ENCODE measurements at places on chromosomes 13 and 19.

- DNase-seq: no peak
These were observed 19.1 kb downstream of the CBY2 start for GRCh38 chr13:45721203-45721731.

GRCh38 chr19:18896421-18896841, 473 bp upstream of the CERS1 start:
- DNase-seq: peak; percentile 55

- DNase-seq: no peak
These were observed 98.6 kb downstream of the GADD45B start for GRCh38 chr19:2574478-2574931.

DNA sequence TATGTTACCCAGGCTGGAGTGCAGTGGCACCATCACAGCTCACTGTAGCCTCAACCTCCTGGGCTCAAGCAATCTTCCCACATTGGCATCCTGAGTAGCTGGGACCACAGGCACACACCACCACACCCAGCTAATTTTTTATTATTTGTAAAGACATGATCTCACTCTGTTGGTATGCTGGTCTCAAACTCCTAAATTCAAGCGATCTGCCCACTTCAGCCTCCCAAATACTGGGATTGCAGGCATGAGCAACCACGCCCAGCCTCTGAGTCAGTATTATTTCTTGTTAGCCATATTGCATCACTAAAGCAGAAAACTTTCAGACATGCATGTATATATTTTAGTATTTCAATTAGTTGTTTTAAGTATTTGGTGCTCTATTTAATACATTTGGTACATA, 376.4 kb downstream of the GPC6 start:
- peak; percentile 4 for DNase-seq

- no peak for DNase-seq
These were observed 75.9 kb upstream of the SLC10A2 start for GRCh38 chr13:103142151-103142550.

DNA sequence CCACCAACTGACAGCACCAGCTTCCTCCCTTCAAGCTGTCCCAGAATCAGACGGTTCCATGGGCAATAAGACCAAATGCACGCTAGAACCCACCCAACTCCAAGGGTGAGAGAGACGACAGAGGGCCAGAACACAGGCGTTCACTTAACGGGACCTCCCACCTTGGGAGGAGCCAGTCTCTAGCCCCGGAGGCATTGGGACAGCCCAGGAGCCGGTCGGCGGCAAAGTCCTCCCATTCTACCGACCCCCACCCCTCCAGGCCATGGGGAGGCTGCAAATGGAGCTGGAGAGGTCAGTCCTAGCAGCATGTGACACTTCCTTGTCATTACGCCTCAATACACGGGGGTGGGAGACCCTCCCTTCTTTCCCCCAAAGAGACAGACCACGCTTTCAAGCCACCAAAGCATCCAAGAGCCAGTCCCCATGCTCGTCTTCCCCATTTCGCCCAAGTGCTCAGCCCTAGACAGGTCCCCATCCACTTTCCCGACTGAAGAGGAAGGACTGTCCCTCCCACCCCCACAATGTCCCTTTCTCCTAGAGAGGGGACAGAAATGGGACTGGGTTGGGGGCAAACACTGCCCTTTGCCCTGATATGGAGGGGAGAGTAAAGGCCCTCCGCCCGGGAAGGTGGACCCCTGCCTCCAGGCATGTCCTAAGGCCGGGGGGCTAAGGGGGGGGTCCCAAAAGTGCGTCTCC, 964 bp downstream of the KHSRP start:
- DNase-seq: peak; percentile 85

- DNase-seq: no peak
These were observed 844 bp upstream of the ASPDH start for GRCh38 chr19:50514346-50515167.

GRCh38 chr13:44052780-44053184, 173.1 kb downstream of the LACC1 start:
- DNase-seq: peak; percentile 16

GRCh38 chr19:2476451-2477140, 669 bp downstream of the GADD45B start:
- peak; percentile 66 for DNase-seq

DNA sequence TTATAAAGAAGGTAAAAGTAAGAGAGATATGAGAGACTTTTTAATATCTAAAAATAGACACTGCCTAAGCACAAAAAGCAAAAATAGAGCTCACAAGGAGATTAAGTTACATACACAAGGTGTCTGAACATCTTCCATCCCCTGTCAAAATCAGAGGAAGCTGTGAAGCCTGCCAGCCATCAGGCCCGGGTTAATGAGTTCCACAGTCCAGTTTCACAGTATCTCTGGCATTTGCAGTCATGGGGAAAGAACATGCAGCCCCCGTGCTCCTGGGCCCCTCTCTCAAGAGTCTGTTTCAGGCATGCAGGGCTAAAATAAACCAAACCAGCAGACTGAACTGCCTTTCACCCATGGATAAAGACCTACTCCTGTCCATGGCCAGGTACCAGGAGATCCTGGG, 79.2 kb downstream of the TBC1D4 start:
- no peak for DNase-seq

DNA sequence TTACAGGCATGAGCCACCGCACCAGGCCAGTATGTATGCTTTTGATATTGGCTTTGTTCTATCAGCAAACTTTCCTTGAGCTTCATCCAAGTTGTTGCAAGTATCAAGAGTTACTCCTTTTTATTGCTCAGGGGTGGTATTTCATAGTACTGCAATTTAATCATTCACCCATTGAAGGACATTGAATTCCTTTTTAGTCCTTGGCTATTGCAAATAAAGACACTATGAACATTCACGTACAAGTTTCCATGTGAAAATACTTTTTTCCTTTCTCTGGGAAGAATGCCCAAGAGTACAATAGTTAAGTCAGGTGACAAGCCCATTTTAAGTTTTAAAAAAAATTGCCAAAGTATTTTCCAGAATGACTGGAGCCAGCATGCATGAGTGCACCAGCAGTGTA, 20.4 kb downstream of the CEACAM3 start:
- DNase-seq: no peak

DNA sequence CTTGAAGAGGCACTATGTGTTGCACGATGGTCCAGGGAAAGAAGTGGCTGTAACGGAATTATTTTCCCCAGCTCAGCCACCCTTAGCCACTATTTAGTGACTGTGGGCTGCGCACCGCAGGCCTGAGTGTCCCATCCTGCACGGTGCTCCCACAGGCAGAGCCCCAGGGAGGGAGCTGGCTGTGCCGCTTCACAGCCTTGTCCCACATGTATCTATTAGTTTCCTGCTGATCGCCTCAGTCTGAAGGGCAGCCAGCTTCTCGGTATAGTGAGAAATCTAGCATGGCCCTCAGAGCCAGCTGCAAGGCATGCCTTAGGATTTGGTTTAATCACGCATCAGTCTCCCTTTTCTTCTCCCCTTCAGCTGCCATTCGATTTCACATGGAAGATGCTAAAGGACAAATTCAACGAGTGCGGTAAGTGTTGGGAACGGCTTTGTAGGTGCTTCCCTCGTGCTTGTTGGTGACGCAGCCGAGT, 15.7 kb downstream of the PRAM1 start:
- DNase-seq: no peak

DNA sequence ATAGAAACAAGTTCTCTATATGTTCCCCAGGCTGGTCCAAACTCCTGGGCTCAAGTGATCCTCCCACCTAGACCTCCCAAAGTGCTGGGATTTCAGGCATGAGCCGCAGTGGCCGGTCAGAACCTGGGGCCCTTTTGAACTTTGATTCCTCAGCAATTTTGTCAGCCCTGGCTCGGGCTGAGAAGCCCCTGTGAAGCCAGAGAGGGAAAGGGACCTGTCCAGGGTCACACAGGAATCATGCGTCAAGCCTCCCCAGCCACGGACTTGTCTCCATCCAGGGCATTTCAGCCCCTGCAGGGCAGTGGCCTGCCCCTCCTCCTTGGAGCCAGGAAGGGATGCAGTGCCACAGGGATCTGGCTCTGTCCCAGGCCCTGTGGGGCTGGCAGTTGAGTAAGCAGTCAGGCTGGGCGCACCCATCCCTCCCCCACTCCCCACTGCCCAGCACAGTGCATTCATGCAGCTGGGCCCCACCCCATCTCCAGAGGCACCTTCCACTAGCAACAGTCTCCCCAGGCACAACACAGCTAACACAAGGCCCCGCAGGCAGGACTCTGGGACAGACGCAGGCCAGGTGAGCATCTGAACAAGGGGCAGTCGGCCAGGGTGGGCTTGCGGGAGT, at the start of gene CAPS:
CAPS (plus strand) TSS at position 516 of the 619 bp plus-strand sequence. CDS start 153 bp downstream, outside the sequence.
- peak; percentile 42 for DNase-seq

DNA sequence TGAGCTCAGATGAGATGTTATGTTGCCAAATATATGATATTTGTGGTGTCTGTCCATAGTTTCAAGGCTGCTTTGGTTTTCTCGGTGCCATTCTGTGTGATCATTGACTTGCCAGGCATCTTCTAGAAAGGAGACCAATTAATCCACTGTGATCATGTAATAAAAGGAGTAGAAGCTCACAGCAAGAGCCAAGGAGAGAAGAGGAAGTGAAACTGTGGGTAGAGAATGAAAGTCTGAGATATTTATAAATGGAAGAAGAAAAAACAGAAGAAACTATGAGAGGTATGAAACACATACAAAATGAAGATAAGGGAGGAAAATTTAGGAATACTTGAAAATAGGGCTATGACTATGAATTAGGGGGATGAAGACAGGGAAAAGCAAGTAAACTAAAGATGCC, 11.1 kb upstream of the ZNF613 start:
- no peak for DNase-seq

DNA sequence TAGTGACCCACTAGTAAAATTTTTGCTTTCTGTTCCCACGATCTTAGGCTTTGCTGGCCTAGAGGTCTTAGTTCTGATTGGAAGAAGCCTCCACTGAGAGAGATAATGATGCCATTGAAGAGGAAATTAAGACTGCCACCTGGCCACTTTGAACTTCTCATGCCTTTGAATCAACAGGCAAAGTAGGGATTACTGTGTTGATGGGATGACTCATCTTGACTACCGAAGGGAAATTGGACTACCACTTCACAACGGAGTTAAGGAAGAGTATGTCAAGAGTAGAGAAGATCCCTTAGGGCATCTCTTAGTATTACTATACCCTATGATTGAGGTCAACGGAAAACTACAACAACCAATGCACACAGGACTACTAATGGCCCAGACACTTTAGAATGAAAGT, 12.7 kb upstream of the FREM2 start:
- no peak for DNase-seq

- DNase-seq: peak; percentile 98
These were observed 19.7 kb downstream of the RFX1 start for GRCh38 chr19:13986348-13986904.

- DNase-seq: no peak
These were observed 2.7 kb upstream of the MPV17L2 start for GRCh38 chr19:18190278-18190677.

- DNase-seq: no peak
These were observed 11.8 kb downstream of the STAP2 start for GRCh38 chr19:4326837-4327251.

GRCh38 chr13:28356561-28357021, 138.3 kb downstream of the FLT1 start:
- no peak for DNase-seq

- DNase-seq: no peak
These were observed 147.5 kb downstream of the USP12 start for GRCh38 chr13:27024074-27024461.

GRCh38 chr19:45140533-45140932, 20.2 kb downstream of the NKPD1 start:
- no peak for DNase-seq

- DNase-seq: no peak
These were observed 4.3 kb upstream of the POU4F1 start for GRCh38 chr13:78607409-78608251.

GRCh38 chr13:22091222-22091970, 420.5 kb downstream of the FGF9 start:
- DNase-seq: no peak

DNA sequence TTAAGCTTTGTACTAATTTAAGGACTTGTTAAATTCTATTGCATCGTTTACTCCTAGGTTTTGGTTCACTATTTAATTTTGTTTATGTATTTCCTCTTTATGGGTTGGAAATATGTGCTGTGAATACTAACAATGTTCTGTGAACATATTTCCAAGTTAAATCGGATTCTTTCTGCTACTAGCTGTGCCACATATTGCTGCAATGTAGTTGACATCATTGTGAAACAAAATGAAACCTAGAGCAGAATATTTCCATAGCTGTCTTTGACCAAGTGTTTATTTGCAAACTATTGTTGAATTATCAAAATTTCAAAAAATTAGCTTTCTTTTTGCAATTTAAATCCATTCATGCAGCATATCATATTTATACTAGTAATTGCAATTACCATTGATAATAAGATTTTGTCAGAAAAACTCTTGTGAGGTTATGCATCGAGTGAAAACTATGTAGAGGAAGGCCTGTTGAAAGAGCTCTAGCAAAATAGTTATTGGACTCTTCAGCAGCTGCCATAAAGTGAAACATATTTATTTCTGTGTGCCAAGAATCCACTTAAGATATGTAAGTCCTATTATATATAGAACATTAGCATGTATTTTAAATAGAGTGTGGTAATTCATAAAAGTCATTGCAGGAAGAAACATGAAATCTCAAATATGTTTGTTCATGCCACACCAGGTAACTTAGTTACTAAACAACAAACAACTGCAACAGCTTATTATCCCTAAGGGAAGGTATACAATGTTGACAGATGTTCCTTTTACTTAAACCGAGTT, 575.1 kb downstream of the SLITRK6 start:
- DNase-seq: no peak

- DNase-seq: peak; percentile 31
These were observed 4.6 kb downstream of the SAFB start for GRCh38 chr19:5627395-5627904.

- peak; percentile 27 for DNase-seq
These were observed 48.9 kb downstream of the DNM2 start for GRCh38 chr19:10766671-10767201.

DNA sequence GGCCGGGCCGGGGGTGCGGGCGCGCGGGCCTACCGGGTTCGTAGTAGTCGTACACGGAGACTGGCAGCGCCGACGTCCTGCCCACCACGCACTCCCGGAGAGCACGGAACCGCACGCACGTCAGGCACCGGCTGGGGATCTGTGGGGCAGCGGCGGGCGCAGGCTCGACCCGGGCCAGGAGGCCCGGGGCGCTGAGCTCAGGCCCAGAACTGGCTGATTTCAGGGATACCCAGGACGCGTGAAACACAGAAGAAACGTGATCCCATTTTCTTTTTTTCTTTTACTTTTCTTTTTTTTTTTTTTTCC, 9.0 kb downstream of the F2RL3 start:
- no peak for DNase-seq

GRCh38 chr19:41821003-41821735, 23.3 kb downstream of the LYPD4 start:
- peak; percentile 50 for DNase-seq

GRCh38 chr19:58450856-58451357, 515 bp upstream of the ZNF324B start:
- DNase-seq: no peak

DNA sequence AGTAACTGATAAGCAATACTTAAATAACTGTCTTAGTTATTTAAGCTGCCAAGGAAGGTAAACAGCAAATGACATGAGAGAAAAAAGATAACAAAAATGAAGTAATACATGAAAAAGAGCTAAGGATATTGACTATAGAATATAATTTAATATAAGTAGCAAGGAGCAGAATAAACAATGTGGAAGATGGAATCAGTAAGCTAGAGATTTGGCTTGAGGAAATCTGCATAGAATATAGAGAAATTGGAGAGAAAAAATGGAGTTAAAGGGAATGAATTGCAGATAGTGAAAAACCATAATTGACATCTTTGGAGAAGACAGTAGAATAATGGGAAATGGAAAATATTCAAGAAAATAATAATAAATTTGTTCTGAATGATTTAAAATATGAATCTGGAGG, 127.1 kb downstream of the PDS5B start:
- no peak for DNase-seq

- DNase-seq: no peak
These were observed 2.6 kb upstream of the MYPOP start for GRCh38 chr19:45905011-45905410.
